ENCODE measurements at places on chromosomes 6 and 20.

DNA sequence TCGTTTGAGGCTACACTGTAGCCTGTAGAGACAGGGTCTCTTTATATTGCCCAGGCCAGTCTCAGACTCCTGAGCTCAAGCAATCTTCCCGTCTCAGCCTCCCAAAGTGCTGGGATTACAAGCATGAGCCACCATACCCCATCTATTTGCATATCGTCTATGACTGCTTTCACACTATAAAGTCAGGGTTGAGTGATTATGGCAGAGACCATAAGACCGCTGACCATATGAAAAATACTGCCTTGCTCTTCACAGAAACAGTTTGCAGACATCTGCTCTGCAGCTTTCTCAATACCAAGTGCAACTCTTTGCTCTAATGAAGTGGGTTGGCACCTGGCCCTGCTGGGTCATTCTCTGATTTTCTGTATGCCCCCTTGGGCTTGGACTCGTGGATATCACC is 79.5 kb upstream of the PAK5 start:
- no peak for DNase-seq

DNA sequence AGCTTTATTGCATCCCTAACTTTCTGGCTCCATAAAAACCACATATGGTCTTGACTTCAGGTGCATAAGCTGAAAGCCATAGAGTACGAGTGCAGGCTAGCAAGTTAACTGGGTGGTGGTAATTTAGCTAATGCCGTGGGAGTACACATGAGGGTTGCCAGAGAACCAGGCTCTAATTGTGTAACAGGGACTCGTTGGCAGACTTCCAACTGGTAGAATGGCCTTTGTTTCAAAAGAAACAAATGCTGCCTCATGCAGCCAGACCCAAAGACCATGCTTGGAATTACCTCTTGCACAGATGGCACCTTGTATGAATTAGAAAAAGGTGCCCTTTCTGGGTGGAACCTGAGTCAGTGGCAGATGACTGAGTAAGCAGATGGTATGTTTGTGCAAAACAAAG is 73.2 kb downstream of the LY86 start:
- DNase-seq: peak; percentile 32

GRCh38 chr6:20719980-20720379 is 185.7 kb downstream of the CDKAL1 start:
- no peak for DNase-seq

- DNase-seq: no peak
Measured at GRCh38 chr20:34013554-34013953, 19.8 kb downstream of the RALY start.

DNA sequence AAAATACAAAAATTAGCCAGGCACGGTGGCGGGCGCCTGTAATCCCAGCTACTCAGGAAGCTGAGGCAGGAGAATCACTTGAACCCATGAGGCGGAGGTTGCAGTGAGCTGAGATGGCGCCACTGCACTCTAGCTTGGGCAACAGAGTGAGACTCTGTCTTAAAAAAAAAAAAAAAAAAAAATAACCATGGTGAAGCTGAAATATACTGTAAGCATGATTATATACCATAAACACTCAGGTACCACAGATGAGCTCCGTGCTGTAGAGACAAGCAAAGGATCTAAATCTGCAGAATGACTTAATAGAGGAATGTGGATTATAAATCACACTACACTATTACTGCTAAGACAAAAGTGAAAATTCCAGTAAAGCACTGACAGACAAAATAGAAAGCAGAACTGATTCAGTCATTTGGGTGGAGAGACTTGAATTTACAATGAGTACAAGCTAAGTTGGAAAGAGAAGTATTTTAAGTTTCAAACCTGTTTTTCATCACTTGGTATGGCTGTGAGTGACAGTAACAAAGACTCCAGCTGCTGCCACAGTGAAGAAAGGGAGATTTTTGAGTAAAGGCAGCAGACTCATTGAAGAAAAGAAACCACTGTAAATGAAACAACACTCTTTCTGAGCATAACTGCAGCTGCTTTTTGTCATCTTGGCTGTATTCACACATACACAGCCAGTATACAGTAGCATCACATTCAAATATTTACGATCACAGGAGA is 322.1 kb downstream of the RNGTT start:
- DNase-seq: no peak

- DNase-seq: no peak
Measured at GRCh38 chr6:130838951-130839350, 11.7 kb downstream of the SMLR1 start.

GRCh38 chr6:71486461-71486860 is 197.8 kb downstream of the OGFRL1 start:
- DNase-seq: no peak

- DNase-seq: peak; percentile 6
Measured at GRCh38 chr6:116218172-116218633, 35.7 kb downstream of the TSPYL4 start.

- no peak for DNase-seq
Measured at GRCh38 chr6:154932515-154933027, 62.5 kb upstream of the TIAM2 start.

GRCh38 chr6:17865798-17866725 is 121.4 kb downstream of the KIF13A start:
- DNase-seq: no peak

DNA sequence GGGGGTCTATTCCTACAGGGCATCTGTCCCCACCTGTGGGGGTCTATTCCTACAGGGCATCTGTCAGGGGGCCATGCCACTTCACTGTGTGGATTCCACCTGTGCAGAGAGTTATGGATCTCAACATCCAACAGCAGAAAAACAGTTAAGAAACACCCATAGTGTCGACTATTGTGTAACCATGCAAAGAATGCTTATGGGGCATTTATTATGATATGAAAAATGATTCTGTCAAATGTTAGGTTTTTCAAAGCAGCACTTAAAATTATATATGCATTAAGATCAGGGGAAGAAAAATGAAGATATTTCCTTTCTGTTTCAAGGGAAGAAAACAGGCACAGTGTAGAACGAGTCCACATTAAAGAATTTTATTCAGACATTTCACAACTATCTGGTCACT is 2.9 kb downstream of the GPR31 start:
- no peak for DNase-seq

GRCh38 chr6:111724505-111724904 is 118.8 kb upstream of the TRAF3IP2 start:
- peak; percentile 47 for DNase-seq

Measured in CD4-positive, alpha-beta T cell treated with Interleukin-1 beta for 1 hour (primary cell).